ENCODE measurements at places on chromosomes 7 and 10.

DNA sequence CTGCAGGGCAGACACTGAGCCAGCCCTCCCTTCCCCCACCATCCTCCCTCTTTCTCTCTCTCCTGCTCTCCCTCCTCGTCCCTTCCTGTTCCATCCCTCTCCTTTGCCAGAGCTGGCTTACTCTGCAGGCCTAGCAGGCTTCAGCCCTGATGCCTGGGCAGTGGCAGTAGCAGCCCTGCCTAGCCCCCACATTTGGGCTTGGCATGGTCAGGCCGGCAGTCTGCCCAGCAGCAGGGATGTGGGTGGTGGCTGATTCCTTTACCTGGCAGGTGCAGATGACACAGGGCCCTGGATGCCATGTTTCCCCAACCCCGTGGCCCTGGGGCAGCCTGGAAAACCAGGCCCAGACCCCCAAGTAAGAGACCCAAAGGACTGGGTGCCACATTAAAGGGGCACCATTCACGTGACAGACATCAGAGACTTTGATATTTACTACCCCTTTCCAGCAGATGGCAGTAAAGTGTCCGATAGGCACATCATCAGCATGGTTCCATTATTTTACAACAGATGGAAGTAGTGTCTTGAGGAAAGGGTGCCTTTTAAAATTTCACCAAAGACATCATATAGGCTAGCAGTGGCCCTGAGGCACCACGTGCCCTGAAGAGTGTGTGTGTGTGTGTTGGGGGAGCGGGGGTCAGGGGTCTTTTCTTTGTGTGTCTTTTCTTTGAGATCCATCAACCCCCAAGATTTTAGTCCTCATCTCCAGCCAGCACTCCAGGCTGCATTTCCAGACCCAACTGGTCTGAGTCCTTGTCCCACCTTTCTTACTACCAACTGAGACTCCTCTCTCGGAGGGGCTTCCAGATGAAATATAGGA lies 5.9 kb downstream of the KCP start:
- DNase-seq: no peak

GRCh38 chr7:31302356-31302755 lies 38.2 kb downstream of the NEUROD6 start:
- DNase-seq: no peak

- DNase-seq: no peak
These were observed 1028.3 kb downstream of the SORCS1 start for GRCh38 chr10:106136175-106136574.

GRCh38 chr10:5692461-5693358 lies 8.1 kb downstream of the TASOR2 start:
- no peak for DNase-seq

- DNase-seq: no peak
These were observed 584.6 kb upstream of the POM121L12 start for GRCh38 chr7:52450816-52451215.

- no peak for DNase-seq
These were observed 38.8 kb downstream of the SVOPL start for GRCh38 chr7:138662076-138662990.

DNA sequence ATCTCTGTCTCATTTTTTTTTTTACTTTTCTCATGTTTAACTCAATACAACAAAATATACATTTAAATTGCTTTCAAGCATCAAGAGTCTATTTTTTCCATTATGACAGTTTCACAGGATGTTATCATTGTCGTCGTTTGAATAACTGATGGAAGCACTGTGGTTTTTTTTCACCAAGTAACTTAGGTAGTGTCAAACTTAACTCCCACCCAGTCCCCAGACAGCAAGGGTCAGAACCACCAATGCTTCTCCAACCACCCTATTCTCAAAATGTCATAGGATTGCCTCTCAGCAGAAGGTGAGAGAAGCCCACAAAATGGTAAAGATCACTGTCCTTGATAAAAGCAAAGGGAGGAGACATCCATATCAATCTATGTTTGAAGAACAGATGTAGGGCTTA lies 339.4 kb downstream of the SFMBT2 start:
- no peak for DNase-seq

GRCh38 chr7:101942603-101943210 lies 125.3 kb downstream of the CUX1 start:
- no peak for DNase-seq

GRCh38 chr10:110698782-110699201 lies 54.7 kb downstream of the RBM20 start:
- no peak for DNase-seq

- DNase-seq: no peak
These were observed 8.7 kb downstream of the SLC18A2 start for GRCh38 chr10:117249493-117250093.

DNA sequence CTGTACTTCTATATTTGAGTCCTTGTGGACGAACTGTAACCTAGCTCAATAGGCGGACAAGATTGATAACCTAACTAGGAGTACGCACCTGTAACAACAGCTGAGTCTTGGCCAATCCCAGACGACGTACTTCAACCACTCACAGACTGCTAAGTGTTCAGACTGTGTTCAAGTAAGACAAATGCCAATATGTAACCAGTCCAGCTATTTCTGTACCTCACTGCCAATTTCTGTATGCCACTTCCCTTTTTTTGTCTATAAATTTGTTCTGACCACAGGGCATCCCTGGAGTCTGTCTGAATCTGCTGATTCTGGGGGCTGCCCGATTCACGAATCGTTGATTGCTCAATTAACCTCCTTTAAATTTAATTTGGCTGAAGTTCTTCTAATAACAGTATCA lies 32.2 kb downstream of the HACD1 start:
- no peak for DNase-seq

DNA sequence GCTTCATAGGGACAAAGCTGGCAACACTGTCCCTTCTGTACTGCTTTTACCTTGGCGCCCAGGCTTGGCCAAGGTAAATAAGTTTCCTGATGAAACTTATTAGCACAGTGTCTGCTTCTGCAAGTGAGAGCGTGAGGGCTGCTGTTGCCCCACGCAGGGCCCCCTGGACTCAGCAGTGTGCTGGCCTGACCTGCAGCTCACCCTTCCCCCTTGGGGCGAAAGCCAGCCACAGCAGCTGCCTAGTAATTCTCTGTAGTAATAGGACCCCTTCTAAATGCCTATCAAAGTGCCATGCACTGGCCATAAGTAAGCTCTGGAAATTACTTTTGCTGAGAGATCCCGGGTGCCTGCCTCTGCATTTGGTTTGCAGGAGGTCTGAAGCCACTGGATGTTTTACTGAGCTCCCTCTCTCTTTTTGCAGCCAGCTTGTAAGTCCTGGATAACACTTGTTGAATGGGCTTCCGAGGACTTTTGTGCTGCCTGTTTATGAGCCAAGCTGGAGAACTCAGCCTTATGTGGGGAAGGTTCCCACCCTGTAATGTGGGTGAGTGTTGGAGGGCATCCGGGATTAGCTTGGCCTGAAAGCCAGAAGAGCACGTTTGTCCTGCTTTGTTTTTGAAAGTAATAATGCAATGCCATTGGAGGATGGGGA lies 293.9 kb downstream of the C7orf25 start:
- no peak for DNase-seq

- DNase-seq: no peak
These were observed 579 bp downstream of the IDI1 start for GRCh38 chr10:1048349-1048731.

- DNase-seq: no peak
These were observed 53.3 kb downstream of the FIGNL1 start for GRCh38 chr7:50396856-50397255.

- DNase-seq: no peak
These were observed 24.0 kb downstream of the OR9A2 start for GRCh38 chr7:143002898-143003297.

- DNase-seq: no peak
These were observed 299.1 kb downstream of the GRID1 start for GRCh38 chr10:86067436-86068050.

- no peak for DNase-seq
These were observed 19.4 kb upstream of the IL15RA start for GRCh38 chr10:5996696-5997095.

DNA sequence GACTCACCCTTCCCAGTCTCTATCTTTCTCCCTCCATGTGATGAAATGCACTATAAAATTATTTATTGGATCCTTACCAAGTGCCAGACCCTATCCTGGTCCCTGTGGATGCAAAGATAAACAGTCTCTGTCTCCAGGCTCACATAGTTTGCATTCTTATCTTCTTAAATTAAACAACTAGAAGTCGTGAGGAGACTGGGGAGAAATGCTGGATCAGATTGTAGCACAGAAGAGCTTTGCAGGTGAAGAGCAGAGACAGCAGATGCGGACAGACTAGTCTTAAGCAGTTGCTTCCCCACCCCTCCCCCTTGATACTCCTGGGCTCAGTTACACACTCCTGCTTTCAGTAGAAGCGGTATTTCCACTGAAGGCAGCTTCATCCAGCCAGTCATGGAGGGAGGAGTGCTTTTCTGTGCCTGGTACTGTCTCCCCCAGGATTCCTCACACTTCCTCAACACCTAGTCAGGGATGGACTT lies 20.8 kb upstream of the CDK1 start:
- DNase-seq: no peak

DNA sequence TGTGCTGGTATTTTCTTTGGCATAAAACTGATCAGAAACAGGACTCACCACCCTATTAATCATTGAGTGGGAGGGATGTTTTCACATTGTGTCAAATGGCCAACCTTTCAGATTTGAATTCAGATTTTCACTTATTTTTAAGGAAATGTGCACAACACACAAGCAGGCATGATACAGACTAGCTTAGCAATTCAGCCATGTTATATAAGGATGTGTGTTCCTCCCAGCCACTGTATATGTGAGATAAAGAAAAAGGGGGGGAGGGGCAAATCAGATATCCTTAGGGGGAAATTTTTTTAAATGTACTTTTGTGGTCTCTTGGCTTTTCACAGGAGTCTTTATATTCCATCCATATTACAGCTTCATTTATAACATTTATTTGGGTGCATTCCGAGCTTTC lies 3.1 kb downstream of the GAD2 start:
- no peak for DNase-seq

DNA sequence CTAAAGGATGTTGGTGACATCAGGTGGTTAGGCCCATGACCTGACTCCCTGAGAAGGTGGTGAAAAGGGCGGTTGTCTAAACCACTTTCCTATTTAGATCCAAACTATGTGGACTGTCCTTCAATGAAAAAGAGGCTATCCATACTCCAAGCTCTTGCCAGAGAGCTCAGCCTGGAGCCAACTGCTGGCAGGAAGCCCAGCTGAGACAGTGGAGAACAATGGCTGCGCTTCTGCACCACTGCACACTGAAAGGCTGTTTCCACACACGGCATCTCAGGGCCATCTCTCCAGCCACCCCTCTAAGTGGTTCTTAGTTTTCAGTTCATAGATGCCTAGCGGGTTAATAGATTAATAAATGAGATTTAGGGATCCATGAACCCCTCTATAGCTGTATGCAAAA lies 488.8 kb upstream of the ZMIZ1 start:
- DNase-seq: no peak

GRCh38 chr10:23081891-23082290 lies 13.5 kb upstream of the MSRB2 start:
- DNase-seq: no peak

DNA sequence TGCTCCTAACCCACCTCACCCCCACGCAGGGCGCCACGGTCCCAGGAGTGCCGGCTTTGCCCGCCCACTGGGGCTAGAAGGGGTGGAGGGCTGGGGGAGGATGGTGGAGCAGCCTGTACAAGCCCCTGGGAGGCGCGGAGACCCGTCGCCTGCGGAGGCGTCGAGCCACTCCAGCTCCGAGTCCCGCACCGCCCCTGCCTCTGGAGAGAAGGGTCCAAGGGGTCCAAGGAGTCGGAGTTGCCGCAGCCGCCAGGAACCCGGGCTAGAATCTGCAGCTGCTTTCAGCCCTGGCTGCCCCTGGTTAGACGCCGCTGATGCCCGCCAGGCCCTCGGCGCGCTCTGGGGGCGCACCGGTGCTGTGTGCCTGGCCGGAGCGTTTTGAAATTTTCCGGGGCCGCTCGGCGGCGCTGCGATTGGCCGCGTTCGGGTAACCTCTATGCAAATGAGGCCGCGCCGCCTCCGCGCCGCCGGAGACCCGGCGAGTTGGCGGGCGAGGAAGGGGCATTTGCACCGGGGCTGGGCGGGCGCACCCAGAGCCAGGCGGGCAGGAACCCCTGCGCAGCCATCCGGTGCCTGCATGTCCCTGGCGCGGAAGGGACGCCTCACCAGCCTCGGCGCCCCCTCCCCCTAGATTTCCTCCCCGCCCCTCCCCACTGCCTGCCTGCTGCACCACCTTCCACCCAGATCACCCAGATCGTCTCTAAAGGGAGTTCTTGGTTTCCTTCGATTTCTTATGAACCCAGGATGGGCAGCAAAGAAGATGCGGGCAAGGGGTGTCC lies at the start of gene HMX2:
TSS of gene HMX2 (plus strand) at position 502 of the 779 bp plus-strand sequence. CDS start at position 745, 243 bp downstream.
- no peak for DNase-seq

- DNase-seq: no peak
These were observed 329.0 kb downstream of the ACTR3B start for GRCh38 chr7:153088601-153089000.

- DNase-seq: no peak
These were observed 174.1 kb upstream of the MKI67 start for GRCh38 chr10:128300290-128300824.

- DNase-seq: no peak
These were observed 61.6 kb upstream of the MRLN start for GRCh38 chr10:59814878-59815277.

- no peak for DNase-seq
These were observed 9.4 kb upstream of the HILPDA start for GRCh38 chr7:128446306-128446705.

DNA sequence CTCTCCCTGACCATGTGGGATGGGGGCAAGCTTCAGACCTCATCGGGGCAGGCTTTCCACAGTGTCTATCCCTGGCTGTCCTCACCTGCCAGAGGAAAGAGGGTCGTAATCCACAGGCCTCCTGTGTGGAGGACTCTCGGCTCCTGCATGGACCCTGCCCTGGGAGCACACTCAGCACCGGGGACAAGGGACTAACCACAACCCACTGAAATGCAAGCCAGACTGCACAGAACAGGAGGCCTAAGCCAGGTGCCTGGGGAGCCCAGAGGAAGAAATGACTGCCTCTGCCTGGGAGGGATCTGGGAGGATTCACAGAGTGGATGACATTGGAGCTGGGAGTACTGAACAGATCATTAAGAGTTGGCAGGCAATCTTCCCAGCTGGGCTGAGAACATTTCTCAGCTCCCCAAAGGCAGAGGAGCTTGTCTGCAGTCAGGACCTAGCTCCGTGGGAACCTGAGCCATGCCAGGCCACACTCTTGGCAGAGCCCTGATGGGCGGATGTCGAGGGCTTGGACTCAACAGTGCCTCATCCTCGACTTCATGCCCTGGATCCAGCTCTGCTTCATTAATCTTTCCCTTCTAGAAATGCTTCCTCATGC lies 213.4 kb downstream of the USP6NL start:
- no peak for DNase-seq

GRCh38 chr7:31550432-31550831 lies 36.5 kb downstream of the ITPRID1 start:
- no peak for DNase-seq

All from AG04450 (cell line).